Right forelimb (tissue), 1 donor: ENCODE measurements at places on chromosomes 16 and 17.

DNA sequence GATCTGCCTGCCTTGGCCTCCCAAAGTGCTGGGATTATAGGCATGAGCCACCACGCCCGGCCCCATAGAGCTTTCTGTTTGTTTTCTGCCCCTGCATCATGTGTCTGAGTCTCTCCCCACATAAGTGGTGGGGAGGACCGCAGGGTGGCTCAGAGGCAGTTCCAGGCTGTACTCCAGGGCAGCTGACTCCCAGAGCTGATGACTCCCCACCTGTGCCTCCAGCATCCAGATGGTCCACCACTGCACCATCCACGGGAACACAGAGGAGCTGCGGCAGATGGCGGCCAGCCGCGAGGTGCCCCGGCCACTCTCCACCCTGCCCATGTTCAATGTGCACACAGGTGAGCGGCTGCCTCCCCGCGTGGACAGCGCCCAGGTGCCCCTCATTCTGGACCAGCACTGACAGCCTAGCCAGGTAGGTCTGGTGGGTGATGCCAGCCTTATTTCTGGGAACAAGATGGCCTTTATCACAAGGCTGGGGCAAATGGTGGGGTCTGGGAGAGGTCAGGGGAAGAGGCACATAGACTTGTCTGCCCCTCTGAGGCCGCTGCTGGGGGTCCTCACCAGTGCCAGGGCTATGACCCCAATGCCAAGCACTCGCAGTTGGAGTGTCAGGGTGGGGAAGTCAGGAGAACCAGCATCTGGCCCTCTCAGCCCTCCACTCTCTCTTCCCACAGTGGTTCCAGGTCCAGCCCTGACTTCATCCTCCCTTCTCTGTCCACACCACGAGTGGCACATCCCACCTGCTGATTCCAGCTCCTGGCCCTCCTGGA lies 9.4 kb downstream of the SGCA start:
- peak; percentile 50 for DNase-seq

DNA sequence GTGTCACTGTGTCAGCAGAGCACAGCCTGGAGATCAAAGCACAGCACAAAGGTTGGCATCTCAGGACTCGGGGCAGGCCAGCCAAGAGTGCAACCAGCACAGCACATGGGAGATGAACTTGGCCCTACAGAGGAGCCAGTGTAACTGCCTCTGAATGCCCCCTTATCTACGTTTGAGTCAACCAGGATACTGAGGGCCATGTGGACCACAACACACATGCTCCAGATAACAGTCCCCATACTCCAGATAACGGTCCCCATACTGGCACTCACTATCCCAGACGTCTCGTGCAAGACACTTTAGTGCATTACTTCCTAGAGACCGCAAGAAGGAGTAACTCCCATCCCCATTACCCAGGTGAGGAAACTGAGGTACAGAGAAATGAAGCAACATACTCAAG lies 88.2 kb downstream of the XYLT1 start:
- no peak for DNase-seq

- no peak for DNase-seq
These were observed 2.7 kb downstream of the EMC8 start for GRCh38 chr16:85796599-85796998.

GRCh38 chr17:27538156-27538955 lies 82.1 kb downstream of the KSR1 start:
- DNase-seq, result no peak

- no peak for DNase-seq
These were observed 57.6 kb upstream of the KSR1 start for GRCh38 chr17:27398691-27399090.

GRCh38 chr17:46180892-46181274 lies 12.3 kb downstream of the KANSL1 start:
- DNase-seq, result no peak

- peak; percentile 79 for DNase-seq
These were observed 116.1 kb downstream of the METRNL start for GRCh38 chr17:83195330-83196023.

GRCh38 chr16:14148569-14148968 lies 77.5 kb downstream of the MRTFB start:
- no peak for DNase-seq

- DNase-seq, result no peak
These were observed 743 bp downstream of the SHCBP1 start for GRCh38 chr16:46620266-46621005.

- DNase-seq, result no peak
These were observed 35.8 kb downstream of the CPPED1 start for GRCh38 chr16:12767897-12768296.

GRCh38 chr16:84710686-84711085 lies 10.9 kb downstream of the USP10 start:
- DNase-seq, result no peak

DNA sequence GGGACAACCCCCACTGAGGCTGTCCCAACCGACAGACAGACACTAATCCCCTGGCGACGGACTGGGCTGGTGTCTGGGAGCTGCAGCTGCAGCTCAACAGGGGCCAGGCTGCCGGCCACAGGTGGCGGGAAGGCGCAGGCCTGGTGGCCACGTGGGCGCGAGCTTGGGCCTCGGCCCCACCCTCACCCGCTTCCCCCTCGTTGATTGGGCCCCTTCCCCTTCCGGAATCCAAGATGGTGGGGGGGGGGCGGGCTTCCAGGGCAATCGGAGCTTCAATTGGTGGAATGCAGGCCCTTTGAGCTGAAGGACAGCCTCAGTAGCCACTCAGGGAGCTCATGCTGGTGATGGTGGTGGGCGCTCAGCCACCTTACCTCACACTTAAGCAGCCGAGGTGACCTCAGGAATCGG lies 8.7 kb upstream of the TBX4 start:
- DNase-seq, result no peak

DNA sequence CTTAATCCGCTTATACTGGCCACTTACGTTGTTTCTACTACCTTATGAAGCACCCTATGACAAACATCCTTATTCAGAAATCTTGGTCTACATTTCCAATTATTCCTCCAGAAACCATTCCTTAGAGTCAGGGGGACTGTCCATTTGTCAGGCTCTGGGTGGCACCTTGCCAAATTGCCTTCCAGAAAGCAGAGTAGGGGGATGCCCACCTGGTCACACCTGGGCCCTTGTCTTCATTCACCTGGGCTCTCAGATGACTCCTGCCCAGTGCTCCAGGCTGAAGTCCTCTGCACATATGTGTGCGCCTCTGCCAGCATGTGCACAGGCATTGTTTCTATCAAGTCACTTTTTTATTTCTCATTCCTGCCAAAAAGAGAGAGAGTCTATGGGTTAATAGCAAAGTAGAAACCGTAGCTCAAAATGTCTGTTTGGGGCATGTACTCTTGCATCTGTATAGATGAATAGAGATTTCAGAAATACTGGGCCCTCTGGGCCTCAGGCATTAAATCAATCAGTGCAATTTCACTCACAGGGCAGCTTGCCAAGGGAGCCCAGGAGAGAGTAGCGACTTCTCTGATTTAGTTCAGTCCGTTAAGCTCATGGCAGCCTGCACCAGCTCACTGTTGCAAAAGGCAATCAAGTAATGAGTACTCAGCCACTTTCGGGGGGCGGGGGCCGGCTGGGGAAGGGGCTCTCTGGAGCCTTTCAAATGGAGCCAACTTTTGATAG lies 104.7 kb downstream of the SOCS1 start:
- no peak for DNase-seq

DNA sequence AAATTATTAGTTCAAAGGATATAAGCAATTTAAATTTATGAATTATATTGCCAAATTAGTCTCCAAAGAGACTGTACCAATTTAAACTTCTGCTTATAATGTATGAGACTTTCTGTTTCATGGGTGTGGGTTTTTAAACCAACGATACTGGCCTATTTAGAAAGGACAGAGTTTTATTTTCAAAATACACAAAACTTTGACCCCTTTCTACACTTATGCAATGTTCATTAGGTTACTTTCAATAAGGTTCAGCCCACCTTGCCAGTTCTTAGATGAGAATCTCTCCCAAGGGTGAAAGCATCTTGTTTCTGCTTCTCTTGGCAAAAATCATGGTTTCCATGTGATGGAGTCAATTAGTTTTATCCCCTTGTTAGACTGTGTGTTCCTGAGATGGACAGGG lies 84.7 kb downstream of the MYO1D start:
- no peak for DNase-seq

DNA sequence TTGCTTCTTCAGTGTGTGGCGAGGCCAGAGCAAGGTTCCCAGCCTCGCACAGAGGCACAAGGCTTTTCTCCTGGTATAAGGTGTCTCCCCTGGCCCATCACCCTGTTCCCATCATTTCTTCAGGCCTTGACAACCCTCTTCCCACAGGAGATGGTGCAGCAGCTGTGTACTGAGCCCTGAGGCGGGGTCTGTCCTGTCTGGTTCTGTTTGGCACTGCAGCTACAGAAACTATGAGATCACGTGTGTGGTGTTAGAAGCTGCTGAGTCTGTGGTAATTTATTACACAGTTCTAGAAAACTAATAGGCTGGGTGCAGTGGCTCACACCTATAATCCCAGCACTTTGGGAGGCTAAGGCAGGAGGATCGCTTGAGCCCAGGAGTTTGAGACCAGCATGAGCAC lies 7.2 kb downstream of the PLA2G15 start:
- no peak for DNase-seq

DNA sequence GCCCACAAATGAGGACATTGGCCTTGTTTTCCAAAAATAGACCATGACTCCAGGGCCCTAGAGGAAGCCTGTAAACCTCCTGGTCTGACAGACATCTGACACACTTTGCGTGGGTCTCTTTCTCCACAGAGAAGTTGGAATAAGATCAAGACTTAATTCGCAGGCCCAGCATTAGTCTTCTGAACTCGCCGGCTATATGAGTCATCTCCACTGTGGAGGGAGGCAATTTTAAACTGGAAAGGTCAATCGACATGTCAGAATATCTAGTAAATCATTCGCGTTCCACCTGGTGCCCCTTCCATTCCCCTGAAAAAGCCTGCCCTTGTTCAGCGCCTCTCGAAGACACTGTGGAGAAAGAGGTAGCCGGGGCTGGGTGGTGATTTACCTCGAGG lies 140.1 kb downstream of the CLEC16A start:
- no peak for DNase-seq

- no peak for DNase-seq
These were observed 602.5 kb upstream of the SALL1 start for GRCh38 chr16:51753467-51754127.

GRCh38 chr16:77227745-77228144 lies 28.5 kb downstream of the SYCE1L start:
- no peak for DNase-seq

DNA sequence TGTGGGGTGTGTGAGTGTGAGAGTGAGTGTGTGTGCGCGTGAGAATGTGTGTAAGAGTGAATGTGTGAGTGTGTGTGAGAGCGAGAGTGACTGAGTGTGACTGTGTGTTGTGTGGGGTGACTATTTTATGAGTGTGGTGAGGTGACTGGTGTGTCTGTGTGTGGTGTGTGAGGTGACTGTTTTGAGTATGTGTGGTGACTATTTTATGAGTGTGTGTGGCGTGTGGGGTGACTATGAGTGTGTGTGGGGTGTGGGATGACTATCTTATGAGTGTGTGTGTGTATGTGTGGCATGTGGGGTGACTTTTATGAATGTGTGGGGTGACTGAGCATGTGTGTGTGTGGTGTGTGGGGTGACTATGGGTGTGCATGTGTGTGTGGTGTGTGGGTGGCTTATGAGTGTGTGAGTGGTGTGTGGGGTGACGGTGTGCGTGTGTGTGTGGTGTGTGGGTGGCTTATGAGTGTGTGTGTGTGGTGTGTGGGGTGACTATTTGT lies 152.9 kb upstream of the PLCG2 start:
- DNase-seq, result no peak

DNA sequence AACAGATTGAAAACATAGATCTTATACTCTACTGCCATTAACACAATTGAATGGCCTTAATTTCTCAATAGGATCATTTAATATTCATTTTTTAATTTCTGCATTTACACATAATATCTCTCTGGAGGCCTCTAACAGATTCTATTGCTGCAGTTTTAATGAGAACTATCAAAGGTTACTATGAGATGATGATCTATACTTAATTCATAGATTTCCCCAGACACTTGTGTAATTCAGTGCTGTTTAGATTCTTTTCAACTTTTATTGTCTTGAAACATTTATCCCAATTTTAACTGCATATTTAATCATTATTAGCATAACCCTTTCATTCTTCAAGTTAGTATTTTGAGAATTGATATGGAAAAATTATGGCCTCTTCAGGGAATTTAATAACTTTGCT lies 1056.5 kb upstream of the CDH8 start:
- no peak for DNase-seq

- DNase-seq, result no peak
These were observed 12.1 kb upstream of the CBX8 start for GRCh38 chr17:79808763-79809529.

DNA sequence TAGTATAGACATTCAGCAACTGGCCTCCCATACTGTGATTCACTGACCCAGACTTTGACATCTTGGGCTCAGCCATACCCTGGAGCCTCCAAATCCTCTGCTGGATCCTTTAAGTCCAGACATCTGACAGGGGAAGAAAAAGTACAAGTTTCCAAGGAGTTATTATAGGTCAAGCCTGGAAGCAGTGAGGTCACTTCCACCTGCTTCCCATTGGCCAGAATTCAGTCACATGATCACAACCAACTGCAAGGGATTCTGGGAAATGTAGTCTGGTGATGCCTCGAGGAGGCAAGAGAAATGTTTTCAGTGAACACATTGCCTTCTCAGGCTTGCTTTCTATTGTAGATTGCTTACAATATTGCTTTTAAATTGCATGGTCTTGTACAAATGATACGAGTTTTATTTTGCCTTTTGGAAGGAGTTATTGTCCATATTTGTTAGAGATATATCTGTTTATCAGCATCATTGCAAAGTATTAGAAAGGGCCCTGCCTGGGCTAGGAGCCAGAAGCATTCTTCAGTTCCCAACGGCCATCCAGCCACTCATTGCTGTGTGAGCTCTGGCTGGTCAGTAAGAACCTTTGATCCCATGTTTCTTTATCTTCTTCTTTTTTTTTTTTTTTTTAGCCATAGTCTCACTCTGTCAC lies 696.9 kb downstream of the WWOX start:
- no peak for DNase-seq
